RWPE1 (cell line): ENCODE measurements at places on chromosomes 1 and 21.

DNA sequence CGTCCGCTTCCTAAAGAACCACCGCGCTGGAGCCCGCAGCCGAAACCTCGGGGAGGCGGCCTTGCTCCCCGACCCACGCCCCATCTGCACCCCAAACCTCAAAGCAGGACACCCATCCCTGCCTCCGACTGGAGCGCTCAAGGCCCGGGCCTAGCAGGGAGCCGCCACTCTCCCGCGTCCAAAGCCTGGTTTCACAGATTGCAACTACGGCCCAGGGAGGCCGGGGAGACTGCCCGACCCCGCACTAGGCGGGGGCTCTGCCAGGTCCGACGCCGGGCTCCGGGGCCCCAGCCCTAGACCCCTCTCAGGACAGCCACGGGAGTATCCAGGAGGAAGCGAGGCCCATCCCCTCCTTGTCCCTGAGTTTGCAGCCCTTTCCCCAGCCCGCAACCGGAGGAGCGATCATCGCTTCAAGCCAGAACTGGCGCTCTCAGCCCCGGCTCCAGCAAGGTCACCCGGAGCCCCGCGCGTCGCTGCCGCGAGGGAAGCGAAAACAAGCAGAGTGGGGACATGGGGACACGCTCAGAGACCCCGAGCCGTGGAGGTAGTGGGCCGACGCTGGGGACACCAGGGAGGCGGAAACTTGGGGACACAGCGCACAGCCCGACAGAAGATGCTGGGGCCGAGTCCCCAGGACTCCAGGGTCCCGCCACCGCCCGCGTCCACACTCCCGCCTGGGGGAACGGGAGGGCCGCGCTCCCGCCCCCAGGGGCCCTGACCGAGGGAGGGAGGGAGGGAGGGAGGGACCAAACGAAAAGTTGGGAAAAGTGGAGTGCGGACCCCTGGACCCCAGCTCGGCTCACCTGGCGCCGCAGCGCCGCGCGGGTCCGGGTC is 433 bp downstream of the TMEM200B start:
- no peak for DNase-seq

- DNase-seq, result no peak
These were observed 48.2 kb downstream of the RHOU start for GRCh38 chr1:228783418-228784040.

GRCh38 chr1:89810880-89811279 is 10.0 kb upstream of the LRRC8D start:
- DNase-seq, result no peak

- no peak for DNase-seq
These were observed 36.5 kb downstream of the ZBTB18 start for GRCh38 chr1:244087611-244088010.

DNA sequence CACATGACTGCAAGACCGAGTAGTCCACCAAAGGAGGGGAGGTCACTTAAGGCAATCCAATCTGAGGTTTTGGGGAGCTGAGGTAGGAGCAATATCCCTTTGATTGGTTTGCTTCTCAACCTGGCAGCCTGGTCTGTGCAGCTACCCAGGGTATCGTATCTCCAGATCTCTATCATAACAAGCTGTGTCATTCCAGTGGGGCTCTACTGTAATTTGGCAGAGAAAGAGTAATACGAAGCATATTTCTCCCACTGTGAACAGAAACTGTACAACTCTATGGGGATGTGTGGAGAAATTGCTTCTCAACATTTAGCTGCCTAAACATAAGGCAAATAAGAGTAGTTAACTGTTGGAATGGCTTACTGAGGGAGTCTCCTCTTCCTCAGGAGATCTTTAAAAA is 20.6 kb downstream of the CD101 start:
- DNase-seq, result no peak

GRCh38 chr1:171597203-171597602 is 24.8 kb upstream of the MYOCOS start:
- no peak for DNase-seq

DNA sequence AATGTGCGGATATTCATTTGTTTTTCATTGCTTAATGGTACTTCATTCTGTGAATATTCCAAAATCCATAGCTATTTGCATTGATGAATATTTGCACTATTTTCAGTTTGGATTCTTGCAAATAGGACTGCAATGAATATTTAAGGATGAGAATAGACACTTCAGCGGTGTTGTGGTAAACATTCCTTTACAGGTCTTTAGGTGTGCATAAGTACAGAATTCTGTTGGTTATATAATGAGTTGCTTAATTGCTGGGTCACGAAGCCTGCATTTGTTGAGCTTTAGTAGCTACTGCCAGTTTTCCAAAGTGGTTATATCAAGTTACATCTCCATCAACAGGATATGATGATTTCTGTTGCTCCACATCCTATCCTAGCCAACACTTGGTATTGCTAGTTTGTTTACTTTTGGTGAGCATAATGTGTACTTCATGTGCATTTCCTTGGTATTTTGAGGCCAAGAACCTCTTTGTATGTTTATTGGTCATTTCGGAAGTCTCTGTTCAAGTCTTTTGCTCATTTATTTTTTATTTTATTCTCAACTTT is 64.2 kb upstream of the CYYR1 start:
- DNase-seq, result no peak

DNA sequence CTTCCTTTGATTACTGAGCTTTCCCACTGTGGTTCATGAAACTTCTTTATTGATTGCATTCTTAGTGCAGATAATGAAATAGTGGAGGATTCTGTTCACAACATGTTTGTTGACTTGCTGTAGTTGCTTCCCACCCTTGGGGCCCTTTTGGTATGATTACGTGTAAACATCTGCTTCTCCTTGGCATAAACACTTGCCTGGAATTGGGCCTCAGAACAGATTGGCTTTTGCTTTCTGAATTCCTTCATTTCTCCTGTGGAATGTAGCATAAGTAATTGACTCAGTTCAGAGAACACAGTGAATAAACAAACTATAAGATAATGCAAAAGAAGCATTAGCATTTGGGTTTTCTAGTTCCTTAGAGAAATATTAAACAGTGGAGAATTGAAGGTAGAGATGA is 59.5 kb upstream of the LAMC2 start:
- DNase-seq, result no peak

DNA sequence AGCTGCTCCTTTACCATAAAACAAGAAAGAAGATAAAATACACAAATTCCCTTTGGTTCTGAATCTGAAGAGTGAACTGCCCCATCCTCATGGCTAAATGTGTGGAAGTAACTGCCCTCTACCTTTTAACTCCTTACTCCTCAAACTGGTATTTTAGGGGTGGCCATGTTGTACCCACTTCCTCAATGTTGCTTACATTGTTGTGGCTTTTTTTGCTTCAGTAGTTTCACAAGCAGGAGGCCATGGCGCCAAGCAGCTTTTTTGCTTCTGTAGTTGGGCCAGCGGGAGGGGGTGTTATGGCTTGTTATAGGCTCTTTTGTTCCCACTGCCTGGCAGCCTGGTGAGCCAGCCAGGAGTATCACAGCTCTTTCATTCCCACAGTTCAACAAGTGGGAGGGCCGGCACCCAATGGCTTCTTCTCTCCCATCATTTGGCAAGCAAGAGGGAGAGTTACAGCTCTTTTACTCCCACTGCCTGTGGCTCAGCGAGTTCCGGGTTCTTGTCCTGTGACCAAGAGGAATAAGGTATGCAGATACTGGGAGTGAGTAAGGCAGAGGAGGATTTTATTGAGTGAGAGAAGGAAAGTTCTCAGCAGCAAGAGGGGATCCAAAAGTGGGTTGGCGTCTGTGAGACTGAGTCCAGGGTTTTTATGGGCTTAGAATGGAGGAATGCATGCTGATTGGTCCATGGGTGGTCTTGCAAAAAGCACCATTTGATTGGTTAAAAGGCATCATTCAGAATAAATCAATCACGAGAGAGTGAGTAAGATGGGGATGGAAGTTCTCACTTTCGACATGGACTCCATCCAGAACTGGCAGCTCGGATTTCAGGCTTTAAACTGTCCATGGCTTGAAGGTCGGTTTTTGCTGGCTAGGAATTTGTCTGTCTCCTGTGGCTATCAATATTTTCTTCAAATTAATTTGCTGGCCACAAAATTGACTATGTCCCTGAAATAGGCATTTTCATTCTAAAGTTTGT is 429.6 kb downstream of the HLX start:
- DNase-seq, result no peak

DNA sequence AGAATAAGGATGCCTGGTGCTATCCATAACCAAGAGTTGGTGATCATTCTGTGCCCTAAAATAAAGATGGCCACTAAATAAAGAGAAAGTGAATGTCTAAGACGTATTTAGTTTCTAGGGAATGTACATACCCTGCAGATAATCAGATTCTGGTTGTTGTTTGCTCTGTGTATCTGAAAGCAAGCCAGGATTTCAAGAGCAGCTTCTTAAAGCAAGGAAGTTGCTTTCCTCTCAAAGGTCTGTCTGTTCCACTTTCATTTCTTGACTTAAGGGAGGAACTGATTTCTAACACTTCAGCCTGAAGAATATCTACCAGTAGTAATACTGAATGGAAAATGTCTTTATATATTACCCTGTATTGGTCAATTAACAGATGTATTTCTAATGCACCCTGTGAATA is 88.8 kb downstream of the KIF1B start:
- DNase-seq, result no peak

DNA sequence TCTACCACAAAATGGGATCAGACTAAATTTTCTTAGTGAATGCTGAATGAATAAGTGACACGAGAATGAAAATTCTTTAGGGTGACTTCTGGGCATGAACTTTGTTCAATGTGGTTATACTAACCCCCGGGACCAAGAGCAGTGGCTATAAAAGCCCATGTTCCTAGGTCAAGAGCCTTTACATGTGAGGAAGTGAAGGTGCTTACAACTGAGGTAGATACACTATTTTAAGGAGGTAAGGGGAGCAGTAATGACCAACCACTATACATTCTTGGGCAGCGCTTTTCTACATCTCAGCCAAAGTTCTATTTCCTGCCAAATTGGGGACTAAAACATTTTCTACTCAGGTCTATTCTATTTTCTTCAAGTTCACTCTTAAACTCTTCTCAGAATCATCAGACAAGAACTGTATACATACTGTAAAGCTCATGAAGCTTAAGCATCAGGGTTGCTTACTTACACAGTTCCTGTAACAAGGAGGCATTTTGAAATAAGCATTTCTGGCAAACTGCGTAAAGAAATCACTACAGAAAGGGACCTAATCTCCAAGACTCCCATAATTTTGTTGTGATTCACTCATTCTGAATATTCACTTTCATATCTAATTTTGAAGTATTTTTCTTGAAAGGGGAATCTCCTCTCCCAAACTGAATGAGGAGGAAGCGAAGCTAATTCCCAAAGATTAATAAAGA is 8.5 kb upstream of the ARHGAP29 start:
- DNase-seq, result no peak

DNA sequence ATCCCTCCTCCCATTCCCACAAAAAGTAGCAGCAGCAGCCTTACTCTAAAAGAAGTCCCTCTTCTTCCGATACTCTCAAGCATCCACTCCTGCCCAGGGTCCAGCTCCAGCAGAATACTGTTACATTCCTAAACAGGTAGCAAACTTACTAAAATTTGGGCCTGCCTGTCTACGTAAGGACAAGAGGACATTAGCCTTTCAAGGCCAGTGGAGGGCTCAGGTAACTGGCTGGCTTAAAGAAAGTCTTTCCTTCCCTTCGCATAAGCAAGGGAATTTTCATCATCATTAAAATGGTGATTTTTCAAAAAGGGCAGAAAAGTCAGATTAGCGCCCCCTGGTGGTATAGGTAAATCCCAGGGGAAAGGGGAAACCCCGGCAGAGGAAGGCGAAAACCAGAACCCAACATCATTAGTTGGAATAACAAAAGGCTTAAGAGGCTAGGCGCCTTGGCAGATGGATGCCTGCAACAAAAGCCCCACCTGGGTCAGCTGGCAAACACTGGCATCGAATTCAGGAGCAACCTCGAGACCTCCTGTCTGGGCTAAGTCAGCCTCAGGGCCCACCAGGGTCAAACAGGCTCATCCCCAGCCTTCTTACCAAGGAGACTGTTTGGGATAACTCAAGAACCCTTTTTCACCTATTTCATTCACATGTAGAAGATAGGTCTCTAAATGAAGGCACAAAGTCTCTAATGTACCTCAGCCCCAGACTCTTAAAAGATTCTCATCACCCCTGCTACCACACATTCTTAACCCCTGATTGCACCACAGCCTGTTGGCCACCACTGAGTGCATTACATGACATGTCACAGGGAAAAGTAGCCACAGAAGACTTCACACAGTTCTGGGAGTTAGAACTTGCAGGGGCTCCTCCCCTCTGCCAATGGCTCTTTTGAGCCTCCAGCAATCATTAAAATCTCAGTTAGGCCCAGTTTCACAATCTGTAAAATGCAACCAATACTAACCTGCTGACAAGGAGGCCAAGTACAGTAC is 36.7 kb downstream of the ERI3 start:
- DNase-seq, result peak; percentile 75

DNA sequence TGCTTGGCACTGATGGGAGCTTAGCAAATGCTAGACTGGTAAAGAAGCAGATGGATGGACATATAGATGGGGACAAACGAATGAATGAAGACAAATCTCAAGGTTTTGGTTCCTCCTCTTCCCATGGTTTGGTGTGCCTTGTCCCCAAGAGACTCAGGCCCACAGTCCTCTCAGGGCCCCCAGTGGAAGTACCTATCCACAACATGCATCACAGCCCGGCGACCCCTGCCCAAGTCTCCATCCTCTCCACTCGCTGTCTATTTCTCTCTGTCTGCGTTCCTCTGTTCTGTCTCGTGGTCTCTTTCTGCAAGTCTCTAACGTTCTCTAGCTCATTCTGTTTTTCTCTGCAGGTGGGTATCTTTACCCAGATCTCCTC is 85.8 kb downstream of the GLIS1 start:
- DNase-seq, result no peak

DNA sequence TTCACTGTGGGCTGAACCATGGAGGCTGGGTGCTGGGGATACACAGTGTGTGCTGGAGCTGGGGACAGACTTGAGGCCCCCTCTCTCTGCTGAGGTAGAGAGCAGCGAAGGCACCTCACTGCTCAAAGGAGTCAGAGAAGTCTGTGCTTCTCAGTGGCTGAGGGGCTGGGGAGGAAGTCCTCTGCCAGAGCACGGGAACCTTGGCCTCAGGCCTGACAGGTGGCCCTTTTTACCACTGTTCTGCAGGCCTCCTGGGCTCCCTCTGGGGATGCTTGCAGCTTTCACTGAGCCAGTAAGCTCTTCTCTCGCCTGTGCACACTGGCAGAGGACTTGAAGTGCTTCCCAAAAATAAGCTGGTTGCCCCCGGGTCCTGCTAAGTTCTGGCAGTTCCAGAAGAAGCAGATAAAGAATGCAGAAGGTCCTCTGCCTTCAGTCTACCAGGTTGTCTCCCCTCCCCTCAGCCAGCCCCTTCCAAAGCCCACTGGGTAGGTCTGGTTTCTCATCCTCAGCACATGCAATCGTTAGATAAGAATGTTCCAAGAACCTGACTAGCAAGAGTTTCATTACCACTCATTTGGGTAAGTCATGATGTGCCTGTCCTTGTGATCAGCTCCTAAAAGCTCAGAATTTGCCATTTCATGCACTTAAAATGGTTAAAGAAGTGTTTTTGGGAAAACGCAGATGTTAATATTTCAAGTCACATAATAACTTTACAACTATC is 53.9 kb downstream of the TENT5C start:
- no peak for DNase-seq

DNA sequence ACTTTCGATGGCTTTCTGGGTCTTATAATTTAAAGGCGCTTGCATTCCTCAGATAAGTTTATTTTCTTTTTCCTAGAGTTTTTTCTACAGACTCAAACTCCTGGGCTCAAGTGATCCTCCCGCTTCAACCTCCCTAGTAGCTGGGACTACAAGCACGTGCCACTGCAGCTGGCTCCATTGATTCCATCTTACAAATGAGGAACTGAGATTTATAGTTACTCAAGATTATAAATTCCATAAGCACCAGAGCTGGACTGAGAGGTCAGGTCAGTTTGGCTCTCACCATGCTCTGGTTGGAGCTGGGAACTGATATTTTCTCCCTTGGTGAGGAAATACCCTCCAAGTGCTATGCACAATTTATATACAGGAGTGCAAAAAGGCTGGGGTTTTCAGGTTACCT is 13.4 kb upstream of the PRPF38B start:
- DNase-seq, result no peak

GRCh38 chr1:205054013-205054412 is 11.0 kb downstream of the CNTN2 start:
- no peak for DNase-seq
